ENCODE measurements at places on chromosomes 11 and 22.

GRCh38 chr22:37334859-37335805 is 52.8 kb downstream of the CYTH4 start:
- no peak for DNase-seq

- no peak for DNase-seq
These were observed 4.6 kb upstream of the CCDC188 start for GRCh38 chr22:20155330-20156041.

- no peak for DNase-seq
These were observed 62.5 kb upstream of the OR4B1 start for GRCh38 chr11:48154151-48154550.

DNA sequence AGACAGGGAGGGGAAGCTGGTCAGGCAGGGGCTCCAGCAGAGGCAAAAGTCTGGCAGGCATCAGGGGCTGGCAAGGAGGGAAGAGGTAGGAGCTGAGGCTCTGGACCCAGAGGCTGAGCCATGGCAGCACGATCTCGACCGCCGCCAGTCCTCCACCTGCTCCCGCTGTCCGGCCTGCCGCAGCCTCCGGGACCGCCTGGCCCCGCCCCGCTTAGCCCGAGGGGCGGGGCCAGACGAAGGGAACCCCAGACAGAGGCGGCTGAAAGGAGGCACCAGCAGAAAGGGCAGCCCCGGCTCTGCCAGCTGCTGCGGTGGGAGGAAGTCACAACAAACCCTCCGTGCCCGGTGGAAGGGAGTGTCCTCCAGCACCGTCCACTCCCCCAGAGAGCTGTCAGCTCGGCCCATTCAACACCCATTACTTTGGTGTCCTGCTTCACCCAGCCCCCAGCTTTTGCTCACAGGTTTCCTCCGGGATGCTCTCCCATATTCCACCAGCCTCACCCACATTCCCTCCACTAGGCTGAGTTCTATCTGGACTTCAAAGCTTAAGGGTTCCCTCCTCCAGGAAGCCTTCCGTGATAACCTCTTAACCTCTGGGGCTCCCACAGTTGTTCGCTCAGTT is at the start of gene MFNG:
Gene MFNG (minus strand): TSS at position 161 of the 622 bp plus-strand sequence. CDS start 207 bp downstream, outside the sequence.
- DNase-seq: peak; percentile 62

DNA sequence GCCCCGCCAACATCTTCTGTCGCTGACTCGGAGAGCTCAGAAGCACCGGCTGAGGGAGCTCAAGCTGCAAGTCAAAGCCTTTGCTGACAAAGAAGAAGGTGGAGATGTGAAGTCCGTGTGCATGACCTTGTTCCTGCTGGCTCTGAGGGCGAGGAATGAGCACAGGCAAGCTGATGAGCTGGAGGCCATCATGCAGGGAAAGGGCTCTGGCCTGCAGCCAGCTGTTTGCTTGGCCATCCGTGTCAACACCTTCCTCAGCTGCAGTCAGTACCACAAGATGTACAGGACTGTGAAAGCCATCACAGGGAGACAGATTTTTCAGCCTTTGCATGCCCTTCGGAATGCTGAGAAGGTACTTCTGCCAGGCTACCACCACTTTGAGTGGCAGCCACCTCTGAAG is 6.7 kb downstream of the RAG1 start:
- DNase-seq: no peak

- no peak for DNase-seq
These were observed 83.4 kb downstream of the FBLN1 start for GRCh38 chr22:45585946-45586540.
